ENCODE measurements at places on chromosomes 12 and 14.

- no peak for DNase-seq
Measured at GRCh38 chr12:108099778-108100489, 29.2 kb upstream of the WSCD2 start.

GRCh38 chr14:58737511-58737910 is 99.7 kb downstream of the DACT1 start:
- peak; percentile 9 for DNase-seq

GRCh38 chr12:76697849-76698248 is 66.1 kb upstream of the ZDHHC17 start:
- DNase-seq: peak; percentile 33

GRCh38 chr12:30643366-30643765 is 52.3 kb downstream of the IPO8 start:
- peak; percentile 35 for DNase-seq

- DNase-seq: peak; percentile 75
Measured at GRCh38 chr12:105482951-105483350, 152.5 kb downstream of the C12orf75 start.

GRCh38 chr12:91194500-91194899 is 11.9 kb upstream of the DCN start:
- DNase-seq: peak; percentile 64

GRCh38 chr12:14387219-14387871 is 21.9 kb downstream of the ATF7IP start:
- DNase-seq: no peak

GRCh38 chr12:8958066-8958465 is 8.6 kb upstream of the M6PR start:
- DNase-seq: no peak

- peak; percentile 82 for DNase-seq
Measured at GRCh38 chr12:54216797-54217661, 28.2 kb upstream of the SMUG1 start.

DNA sequence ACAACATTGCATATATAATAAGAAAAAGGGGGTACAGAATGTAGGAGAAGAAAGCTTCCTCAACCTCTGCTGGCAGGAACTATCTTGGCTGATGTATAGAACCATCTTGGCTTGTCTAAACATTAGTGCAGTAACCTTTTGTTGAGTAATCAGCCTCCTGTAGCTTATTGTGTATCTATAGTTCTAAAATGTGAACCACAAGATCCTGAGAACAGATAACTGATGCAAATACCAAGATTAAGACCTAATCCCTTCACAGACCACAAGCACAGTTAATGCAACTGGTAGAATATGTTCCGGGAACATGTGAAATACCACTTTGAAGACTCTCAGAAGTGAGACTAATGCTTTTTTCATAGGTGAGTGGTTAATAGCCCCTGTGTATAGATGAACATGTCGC is 50.7 kb upstream of the KCNC2 start:
- DNase-seq: no peak

DNA sequence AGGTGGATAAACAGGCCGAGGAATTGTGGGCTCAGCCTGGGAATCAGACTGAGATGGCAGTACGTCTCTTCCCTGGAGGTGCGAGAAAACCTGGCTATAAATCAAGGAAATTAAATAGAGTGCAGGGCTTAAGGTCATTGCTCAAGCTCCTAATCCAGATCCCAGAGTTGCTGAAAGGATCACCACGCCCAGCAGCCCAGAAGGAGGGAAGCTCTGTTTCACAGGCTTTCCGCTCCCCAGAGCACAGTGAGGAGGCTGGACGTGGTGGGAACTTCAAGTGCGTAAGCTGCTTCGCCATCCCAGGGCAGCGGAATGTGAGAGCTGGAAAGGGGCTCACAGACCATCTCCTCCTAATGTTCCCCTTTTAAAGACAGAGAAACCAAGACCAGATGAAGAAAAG is 651.6 kb upstream of the TBX3 start:
- no peak for DNase-seq

GRCh38 chr14:24195186-24196070 is at the start of gene TM9SF1:
TM9SF1 (minus strand) TSS chr14:24195441; CDS start chr14:24195019, 422 bp downstream.
- DNase-seq: peak; percentile 88

GRCh38 chr14:73258845-73259611 is 21.7 kb downstream of the PAPLN start:
- DNase-seq: no peak

GRCh38 chr14:69055125-69055524 is 76.0 kb upstream of the ACTN1 start:
- peak; percentile 67 for DNase-seq

- no peak for DNase-seq
Measured at GRCh38 chr12:78853231-78853630, 11.3 kb upstream of the SYT1 start.

GRCh38 chr12:108055141-108055540 is 73.9 kb upstream of the WSCD2 start:
- no peak for DNase-seq

GRCh38 chr14:90255871-90256270 is 482 bp upstream of the PSMC1 start:
- no peak for DNase-seq

DNA sequence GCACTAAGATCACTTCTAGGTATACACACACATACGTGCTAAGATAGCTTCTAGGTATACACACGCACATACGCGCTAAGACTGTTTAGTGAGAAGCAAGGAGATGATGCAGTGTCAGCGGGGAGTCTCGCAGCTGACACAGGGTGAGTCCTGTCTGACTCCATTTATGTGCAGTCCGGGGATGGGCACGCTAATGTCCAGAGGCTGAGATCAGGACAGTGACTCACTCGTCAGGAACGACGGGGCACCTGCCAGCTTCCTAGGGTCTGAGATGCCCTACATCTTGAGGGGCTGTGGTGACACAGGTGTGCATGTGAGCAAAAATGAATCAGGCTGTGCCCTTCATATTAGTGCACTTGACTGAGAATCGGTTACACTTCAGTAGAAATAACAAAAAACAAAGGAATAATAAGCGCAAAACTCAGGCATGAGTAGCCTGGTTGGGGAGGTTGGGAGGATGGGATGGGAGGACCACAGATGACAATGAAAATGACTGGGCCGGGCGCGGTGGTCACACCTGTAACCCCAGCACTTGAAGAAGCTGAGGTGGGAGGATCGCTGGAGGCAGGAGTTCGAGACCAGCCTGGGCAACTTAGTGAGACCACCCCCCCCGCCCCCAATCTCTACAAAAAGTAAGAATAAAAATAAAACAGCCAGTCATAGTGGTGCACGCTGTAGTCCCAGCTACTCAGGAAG is 29.1 kb upstream of the ULK1 start:
- peak; percentile 74 for DNase-seq

DNA sequence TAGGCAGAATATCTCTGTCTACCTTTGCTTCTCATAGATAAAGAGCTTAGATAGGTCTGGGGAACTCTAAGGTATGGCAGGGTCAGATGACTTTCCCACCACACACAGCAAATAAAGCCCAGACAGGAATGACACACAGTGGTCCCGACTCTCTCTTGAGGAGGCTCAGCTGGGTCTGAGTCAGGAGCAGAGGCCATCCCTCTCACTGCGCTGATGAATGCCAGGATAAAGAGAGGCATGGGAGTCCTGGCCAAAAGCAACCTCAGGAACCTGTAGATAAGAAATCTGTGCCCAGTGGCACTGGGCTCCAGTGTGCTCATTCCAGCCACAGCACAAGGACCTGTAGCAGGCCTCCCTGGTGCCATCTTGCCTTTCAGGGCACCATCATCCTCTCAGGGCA is 129.4 kb upstream of the PARP11 start:
- DNase-seq: no peak

GRCh38 chr12:118032188-118032587 is 15.7 kb downstream of the RFC5 start:
- DNase-seq: no peak

DNA sequence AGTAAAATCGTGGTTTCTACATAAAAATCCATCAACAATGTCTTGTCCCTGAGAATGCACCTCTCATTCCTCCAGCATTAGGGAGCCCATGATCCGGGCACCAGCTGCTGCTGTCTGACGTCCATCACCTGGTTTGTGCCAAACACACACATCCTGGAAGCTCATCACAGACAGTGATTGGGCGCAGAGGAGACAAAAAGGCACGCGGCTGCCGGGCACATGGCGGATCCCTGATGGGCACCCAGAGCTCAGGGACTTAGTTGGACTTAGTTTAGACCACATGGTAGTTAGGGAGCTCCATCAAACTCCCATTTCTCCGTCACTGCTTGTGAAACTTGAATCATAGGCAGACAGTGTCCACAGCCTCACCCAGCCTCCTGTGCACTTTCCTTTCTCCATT is 1059.3 kb downstream of the TMEM121 start:
- no peak for DNase-seq

DNA sequence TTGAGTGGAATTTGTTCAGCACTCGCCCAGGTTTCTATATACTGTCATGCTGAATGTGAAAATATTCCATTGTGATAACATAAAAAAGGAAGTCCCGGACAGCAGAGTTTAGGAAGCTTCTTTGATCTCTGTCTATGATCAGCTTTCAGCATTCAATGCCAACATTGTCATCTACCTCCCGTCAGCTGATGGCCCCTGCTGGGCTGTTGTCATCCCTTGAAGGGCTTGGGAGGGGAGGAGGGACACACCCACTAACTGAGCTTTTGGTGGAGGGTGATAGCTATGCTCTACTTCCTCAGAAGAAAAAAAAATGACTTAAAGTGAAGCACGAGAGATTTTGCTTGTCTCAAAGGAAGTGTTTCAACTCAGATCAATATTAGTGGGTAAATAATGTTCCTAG is 4.7 kb upstream of the KRT77 start:
- DNase-seq: no peak

DNA sequence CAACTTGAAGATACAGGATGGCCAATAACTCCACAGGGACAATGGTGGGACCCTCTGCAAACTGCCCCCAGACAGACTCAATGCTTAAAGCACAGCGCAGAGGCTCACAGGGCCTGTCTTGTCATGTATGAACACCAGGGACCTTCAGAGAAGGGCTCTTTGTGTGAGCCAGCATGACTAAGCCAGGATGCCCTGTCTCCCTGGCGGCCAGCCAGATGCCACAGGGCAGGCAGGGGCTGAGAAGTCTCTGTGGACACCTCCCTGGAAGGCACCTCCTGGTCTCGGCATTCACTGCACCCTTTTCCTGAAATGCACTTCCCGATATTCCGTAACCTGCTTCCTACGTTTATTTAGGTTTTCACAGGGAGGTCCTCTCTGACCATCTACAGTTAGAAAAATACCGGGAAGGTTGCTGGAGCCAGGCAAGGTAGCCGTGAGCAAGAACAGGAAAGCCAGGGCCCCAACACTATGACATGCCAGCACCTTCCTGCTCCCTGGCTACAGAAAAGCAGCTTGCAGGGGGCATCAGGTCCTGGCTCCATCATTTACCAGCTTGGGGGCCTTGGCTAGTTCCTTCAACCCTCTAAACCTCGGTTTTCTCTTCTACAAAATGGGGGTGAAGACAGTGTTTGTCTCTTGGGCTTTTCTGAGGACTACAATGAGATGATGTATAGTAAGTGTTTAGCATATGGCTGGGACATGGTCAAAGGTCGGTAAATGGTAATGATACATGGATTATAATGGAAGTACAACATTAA is 65.0 kb downstream of the PITPNM2 start:
- peak; percentile 58 for DNase-seq

GRCh38 chr14:105378199-105378598 is 20.1 kb upstream of the TEX22 start:
- DNase-seq: no peak

DNA sequence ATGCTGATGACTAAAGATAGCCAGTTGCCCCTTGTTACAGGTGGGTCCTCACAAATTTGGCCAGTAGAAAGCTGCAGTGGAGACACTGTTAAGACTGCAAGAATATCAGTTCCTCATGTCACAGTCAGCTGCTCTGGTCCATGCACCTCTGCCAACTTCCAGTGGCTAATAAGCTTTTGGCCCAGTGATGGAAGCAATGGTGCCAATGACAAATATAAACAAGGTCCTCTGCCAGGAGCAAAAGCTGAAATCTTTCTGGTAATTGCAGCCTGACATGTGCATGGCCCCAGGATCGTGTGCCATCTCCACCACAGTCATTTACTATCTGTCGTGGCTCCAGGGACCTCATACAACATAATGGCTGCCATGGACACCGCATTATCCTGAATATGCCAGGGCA is 85.4 kb upstream of the TMEM260 start:
- no peak for DNase-seq

- DNase-seq: no peak
Measured at GRCh38 chr12:32690927-32691326, 11.8 kb downstream of the DNM1L start.

DNA sequence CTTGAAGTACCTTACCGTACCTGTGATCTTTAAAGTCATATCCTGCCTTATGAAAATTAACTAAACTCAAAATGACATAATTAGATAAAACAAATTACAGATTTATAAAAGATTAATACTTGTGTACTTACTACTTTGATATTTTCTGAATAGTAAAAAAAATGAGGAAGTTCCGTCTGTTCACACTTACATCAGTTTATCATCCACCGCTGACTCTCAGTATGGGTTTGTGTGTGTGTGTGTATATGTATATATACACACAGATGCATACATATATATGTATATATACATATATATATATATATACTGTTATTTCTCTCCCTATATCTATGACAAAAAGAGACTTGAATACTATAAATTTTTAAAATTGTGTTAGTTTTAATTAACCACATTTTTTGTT is 65.0 kb upstream of the MON2 start:
- no peak for DNase-seq

DNA sequence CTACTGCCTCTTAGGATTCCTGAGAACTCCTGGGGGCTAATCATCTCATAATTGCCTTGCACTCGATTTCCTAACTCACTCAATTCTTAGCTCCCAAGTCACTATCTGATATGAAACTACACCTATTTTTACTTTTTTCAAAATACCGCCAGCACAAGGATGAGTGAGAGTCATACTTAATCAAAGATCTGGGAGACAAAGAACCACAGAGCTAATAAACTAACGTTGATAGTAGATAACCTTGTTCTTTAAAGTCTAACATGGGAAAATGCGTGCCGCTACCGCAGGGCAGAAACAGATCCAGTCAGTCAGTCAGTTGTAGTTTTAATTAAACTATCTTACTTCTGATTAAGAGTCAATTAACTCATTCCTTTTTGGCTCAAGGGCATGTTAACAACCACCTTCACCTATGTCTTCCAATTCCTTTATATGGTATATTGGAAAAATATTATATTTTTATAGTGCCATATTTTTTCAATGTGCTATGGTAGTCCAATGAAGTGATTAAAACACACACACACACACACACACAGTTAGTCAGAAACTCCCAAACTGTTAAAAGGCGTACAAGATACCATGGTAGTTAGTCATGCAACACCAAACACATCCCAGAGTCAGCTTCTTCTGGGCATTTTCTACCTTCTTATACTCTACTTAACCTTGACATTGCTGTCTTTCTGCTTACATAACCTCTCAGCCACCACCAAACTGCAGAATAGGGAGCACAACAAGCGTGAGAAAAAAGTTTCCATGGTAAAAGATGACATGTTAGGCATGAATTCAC is 114.0 kb downstream of the KLHL28 start:
- DNase-seq: peak; percentile 17

DNA sequence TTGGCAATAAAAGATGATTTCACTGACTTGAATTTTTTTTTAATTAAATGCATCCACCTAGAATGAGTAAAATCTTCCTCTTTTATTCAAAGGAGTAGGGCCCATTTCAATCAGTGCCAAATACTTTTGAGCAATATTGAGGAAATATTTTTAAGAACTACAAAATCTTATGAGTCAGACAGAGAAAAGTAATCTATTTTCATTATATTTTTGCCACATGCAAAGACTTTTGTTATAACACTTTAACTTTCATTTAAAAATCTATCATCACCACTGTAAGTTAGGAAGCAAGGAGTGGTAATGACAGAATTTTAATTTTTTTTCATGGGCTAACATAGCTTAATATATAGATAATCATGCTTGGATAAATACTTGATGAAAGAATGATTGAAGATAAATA is 345.2 kb upstream of the KITLG start:
- DNase-seq: peak; percentile 22

All from EH (cell line).